ENCODE measurements at places on chromosomes 11 and 22.

DNA sequence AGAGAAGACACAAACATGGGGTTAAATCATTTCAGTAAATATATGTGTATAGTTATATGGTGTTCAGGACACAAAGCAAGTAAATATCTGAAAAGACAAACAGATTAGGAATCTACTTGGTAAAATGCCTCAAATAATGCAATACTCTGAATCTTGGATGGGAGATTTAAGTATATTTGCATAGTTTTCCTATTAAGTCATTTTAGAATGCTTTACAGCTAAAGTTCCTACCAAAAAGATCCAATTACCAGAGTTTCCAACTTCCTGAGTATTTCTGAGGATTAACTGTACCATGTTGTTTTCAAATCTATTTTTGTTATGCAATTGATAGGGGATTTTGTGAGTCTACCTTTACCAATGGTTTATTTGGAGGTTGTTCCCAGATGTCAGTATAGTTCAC, 424.4 kb upstream of the CCDC179 start:
- DNase-seq, result no peak

- DNase-seq, result no peak
Measured at GRCh38 chr11:121692236-121692635, 239.5 kb upstream of the SORL1-AS1 start.

- DNase-seq, result no peak
Measured at GRCh38 chr11:80255021-80255420, 814.2 kb upstream of the TENM4 start.

DNA sequence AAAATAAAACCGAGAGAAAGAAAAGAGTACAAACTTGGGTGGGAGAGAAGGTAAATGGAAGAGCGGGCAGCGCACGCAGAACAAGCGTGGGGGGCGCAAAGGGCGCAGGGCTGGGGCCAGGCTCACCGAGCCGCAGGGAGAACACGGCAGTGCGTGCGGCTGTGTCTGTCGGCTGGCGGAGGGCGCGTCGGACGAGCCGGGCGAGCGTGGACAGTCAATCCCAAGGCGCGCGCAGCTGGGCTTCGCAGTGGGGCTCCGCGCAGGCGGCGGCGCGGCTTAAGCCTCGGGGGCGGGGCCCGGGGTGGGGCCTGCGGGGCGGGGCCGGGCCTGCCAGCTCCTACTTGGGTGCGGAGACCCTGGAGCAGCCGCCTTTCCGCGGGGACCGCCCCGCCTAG, at the start of gene UCP2:
TSS of gene UCP2 (minus strand) at position 249 of the 395 bp plus-strand sequence. CDS start 4,465 bp downstream, outside the sequence.
- peak; percentile 73 for DNase-seq

DNA sequence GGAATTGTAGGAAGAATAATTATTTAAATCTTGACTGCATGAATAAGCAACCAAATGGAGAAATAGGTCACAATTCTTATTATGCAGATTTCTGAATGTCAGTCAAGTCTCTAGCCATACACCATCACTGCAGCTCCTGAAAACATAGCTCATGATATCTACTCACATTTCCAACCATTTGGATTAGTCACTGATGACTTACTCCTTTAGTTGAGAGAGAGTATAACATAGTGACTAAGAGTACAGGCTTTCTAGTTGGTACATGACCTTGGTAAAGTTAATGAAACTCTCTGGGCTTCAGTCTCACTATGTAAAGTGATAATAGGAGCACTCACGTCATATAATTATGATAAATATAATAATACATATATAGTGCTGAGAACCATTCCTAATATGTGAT, 265.2 kb downstream of the KCNA4 start:
- no peak for DNase-seq

DNA sequence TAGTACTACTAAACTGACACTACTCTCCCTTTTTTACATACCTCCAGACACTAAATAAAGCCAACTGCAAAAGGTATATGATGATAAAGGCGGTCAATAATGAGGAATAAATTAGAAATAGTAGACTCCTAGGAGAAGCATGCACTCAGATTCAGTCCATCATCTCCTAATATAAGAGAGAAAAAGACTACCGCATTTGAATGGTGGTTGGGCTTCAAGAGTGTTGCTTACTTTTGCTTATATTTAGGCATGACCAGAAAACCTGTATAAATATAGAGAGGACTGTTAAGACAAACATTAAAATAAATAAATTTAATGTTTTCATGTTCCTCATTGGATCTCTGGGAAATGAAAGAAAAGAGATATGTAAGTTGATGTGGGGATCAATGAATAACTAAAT, 1137.0 kb downstream of the FAM181B start:
- no peak for DNase-seq

DNA sequence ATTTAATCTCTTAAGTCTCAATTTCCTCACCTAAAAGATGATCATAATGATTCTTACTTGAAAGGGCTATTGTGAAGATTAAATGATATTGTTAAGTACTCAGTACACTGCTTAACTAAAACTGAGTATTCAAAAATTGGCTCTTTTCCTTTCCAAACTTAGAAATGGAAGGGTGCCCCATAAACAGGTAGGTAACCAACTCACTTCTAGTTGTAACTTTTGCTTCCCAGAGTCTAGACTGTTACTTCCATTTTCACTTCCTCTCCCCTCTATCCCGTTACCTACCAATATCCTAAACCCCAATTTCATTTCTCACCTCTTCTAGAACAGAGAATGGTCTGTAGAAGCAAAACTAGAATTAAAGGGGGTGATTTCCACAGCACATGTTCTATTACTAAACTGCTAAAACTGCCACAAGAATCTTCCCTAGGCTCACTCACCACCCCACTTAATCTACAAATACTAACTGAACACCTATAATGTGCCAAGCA, 50.0 kb downstream of the RRAS2 start:
- DNase-seq, result no peak

GRCh38 chr11:78460471-78460870, 42.9 kb upstream of the GAB2 start:
- no peak for DNase-seq

DNA sequence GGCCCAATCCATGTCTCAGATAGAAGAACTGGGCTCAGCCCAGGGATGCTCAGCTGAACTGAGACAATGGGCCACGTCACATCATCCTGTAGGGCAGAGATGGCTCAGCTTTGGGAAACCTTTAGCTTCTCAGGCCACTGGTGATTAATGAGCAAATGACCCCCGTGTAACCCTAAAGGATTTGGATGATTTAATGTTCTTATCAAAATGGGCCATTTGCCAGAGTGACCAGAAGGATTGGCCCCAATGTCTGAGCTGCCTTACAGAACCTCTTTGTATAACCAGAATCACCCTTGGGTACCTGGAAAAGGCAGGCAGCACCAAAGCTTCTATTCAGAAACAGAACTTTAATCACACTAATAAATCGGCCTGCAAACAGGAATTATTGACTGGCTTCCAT, 73.7 kb downstream of the ABTB2 start:
- DNase-seq, result no peak

DNA sequence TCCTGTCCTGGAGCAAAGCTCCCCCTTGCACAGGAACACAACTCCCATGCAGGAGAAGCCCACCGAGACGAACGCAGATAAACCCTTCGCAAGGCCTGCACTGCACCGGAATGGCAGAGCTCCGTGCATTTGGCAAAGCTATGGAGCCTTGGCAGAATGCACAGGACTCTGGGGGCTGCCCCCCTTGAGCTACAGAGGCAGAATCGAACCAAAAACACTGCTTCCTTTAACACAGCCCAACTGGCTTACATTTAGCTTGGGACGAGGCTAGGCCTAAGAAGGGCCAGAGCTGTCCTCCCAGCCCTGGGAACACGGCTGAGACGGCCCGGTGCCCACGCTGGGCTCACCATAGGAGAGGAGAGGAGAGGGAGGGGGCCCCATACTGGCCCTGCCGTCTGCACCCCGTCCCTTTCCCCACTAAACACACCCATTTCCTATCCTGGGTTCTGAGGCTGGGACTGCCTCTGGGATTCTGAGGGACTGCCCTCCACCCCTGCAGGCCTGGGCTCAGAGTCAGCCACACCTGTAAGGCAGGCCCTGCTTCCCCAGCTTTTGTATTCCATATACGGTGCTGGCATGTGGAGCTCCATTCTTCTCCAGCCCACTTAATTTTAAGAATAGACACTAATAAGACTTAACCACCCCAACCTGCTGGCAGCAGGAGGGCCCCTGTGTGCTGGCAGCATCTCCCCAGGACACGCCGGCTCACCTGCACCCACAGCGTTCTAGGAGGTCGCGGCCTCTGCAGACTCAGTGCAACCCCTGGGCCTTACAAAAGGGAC, 32.9 kb downstream of the PPM1F start:
- no peak for DNase-seq

- DNase-seq, result no peak
Measured at GRCh38 chr22:23176645-23177027, 3.7 kb upstream of the BCR start.

DNA sequence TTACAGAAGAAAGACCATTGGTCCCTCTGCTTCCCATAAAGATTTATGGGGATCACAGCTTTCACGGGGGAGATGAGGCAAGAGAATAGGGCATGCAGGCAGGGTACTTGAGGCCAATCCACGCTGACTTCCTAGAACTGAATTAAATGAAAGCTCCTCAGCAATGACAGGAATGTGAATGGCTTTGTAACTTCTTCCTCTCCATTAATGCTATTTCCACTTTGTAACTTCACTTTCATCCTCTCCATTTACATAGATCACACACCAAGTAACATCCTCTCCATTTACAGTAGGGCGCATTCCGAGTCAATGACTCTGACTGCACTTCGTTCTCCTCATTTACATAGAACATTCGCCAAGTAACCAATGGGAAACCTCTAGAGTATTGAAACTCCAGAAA, 89.8 kb downstream of the PIWIL4 start:
- DNase-seq, result no peak

GRCh38 chr11:47514825-47515647, 37.9 kb downstream of the CELF1 start:
- DNase-seq, result no peak

DNA sequence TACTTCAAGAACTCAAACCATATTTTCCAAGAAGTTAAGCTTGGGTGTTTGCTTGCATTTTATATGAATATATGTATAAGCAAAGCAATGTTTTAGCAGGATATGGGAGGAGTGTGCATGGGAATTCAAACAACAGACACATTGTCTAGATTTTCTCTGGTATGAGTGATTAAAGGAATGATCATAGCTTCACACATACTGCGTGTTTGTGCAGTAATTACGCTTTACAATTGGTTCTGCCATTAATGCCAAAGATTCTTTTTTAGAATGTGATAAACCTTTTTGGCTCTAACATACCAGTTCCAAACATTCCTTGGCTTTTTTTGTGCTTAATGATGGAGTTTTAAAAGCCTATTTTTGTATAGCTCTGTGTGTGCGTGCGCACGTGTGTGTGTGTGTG, 54.0 kb downstream of the CCDC34 start:
- no peak for DNase-seq

- DNase-seq, result no peak
Measured at GRCh38 chr22:38136607-38137006, 26.1 kb upstream of the BAIAP2L2 start.

DNA sequence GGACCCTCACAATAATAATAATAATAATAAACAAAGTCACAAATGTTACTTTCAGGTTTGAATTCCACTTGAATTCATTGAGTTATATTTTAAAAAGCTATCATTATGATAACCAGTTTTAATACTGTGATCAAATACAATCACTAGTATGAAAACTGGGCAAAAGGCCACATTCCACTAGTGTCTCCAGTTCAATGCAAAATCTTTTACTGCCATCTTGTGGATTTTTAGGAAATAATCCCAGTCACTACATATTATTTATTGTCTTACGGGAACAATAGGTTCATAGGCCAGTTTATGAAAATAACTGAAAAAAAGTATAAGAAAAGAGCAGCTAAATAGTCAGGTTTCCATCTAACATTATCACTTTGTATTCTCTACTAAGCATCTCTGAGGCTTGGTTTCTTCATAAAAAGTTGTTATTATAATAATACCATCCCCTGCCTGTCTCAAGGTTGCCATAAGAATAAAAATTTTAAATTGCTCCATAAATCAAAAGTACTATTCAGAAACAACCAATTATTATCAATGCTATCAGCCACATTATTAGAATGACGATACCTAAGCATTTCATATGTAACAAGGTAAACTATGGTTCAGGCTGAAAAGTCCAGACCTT, 533.9 kb upstream of the CCDC90B start:
- no peak for DNase-seq

GRCh38 chr11:44597358-44598012, 32.0 kb downstream of the CD82 start:
- DNase-seq, result no peak

DNA sequence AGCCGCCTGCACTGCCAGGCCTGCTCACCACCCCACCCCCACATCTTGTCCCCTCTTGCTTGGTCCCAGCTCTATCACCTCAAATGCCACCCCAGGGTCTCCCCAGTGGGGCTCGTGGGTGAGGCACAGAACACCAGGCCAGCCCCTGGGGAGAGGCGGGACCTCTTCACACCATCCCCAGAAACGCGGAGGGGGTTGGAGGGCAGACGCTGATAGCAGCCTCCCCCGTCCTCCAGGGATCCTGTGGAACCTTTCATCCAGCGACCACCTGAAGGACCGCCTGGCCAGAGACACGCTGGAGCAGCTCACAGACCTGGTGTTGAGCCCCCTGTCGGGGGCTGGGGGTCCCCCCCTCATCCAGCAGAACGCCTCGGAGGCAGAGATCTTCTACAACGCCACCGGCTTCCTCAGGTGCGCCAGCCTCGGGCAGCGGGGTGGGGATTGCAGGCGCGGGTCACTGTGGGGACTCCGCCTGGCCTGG, 5.8 kb downstream of the PKP3 start:
- DNase-seq, result no peak

GRCh38 chr11:14315130-14315529, 43.9 kb downstream of the RRAS2 start:
- no peak for DNase-seq

- no peak for DNase-seq
Measured at GRCh38 chr11:121337740-121338272, 45.2 kb downstream of the SC5D start.

- no peak for DNase-seq
Measured at GRCh38 chr11:68089679-68090078, 31.5 kb downstream of the CHKA start.

DNA sequence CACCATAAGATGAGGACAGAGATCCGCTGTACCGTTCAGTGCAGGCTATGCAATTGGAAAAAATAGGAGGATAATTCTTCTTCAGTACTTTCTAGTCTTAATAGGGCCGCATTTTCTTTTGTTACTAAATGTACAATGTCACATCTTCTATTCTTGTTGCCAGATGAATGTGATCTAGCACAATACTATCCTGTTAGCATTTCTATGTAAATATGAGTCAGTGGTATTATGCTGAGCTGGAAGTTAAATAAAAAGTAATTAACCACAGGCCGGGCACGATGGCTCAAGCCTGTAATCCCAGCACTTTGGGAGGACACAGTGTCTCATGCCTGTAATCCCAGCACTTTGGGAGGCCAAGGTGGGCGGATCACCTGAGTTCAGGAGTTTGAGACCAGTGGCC, 24.4 kb upstream of the BIRC3 start:
- no peak for DNase-seq

DNA sequence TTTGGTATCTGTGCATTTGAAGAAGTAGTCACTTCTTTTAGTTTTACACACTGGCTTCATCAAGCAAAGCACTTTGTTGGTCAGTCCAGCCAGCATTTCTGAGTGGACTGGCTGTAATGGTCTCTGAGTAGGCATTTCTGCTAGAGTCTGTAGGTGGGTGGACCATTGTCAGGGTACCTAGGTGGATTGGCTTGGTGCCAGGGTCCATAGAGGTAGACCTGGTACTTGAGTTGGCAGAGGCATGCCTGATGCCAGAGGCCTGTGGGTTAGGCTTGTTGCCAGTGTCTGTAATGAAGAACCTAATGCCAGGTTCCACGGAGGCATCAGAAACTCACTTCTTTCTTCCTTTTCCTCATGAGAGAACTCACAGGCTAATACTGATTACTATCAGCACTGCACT, 157.9 kb upstream of the C11orf87 start:
- DNase-seq, result no peak

GRCh38 chr11:10746871-10747270, 4.2 kb upstream of the CTR9 start:
- DNase-seq, result no peak
